Left cardiac atrium (tissue), 4 donors: ENCODE measurements at places on chromosomes 13 and 19. TPM values are rescaled to one million over a fixed set of nuclear protein-coding genes. Genes with fewer than 3 reads are reported as not detected.
A peak's percentile ranks its signal among the peaks of the same experiment; 100 is the strongest.

DNA sequence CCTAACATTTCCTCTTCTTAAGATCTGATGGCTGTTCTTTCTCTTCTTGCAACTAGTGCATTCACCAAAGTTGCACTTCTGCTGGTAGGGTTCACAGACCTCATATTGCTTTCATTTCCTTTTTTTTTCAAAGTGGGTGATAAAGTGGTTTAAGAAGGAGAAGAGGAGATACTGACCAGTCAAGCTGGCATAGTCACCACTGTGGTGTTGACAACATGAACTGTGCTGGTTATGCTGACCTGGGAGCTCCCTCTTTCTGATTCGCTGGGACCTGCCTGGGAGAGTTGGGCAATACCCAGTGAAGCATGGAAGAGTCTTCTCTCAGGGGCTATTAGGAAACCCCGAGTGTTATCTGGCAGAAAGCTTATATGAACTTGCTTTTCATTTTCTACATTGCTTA is 222.9 kb downstream of the SLITRK5 start:
- no peak for DNase-seq

DNA sequence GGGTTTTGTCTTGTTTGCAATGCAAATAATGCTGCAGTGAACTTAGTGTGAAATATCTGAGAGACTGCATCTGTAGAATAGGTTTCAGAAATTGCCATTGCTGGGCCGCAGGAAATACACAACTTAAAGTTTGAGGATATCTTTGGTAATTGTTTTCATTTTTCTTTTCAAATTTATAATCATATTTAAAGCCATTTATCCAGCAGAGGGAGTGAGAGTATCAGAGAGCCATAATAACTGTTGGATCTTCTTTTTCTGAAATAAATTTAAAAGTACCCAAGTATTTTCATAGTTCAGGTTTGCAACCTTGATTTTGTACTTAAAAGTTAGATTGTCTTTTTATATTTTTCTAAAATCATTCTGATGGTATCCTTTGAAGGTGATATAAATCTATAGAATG is 99.4 kb downstream of the ZMYM2 start:
- no peak for DNase-seq

The CEACAM19 gene
- total RNA-seq: 6.2 TPM

GRCh38 chr19:1025960-1026782 is at the start of gene CNN2:
Gene CNN2, plus strand, starts transcription at chr19:1026608. Its CDS starts 54 bp downstream, at chr19:1026662.
- peak; percentile 87 for DNase-seq

The PSG1 gene
- total RNA-seq: not detected

DNA sequence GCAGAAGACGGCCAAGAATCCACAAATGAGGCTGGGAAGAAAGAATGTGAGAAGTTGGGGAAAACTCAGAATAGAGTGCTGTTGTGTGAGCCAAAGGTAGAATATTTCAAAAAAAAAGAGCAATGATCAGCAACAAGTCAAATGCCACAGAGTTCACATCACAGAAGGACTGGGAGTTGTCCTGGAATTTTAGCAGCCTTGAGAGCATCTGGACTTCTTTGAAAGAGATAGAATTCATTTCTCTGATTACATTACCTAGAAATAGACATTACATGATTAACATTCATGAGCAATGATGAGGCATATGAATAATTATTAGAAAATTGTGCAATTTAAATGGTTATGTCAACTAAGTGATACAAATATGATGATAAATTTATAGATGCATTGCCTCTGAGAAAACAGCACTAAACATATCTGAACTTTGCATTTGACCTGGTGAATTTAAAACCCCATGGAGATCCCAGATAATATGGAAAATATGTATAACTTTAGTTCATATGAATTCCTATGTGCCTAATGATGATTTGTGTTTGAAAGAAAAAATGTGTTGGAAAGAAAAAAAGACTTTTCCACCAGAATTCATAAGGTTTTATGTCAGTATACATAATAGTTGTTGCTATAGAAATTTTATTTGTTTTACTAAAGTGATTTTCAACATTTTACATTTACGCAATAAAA is 186.2 kb downstream of the POSTN start:
- no peak for DNase-seq

DNA sequence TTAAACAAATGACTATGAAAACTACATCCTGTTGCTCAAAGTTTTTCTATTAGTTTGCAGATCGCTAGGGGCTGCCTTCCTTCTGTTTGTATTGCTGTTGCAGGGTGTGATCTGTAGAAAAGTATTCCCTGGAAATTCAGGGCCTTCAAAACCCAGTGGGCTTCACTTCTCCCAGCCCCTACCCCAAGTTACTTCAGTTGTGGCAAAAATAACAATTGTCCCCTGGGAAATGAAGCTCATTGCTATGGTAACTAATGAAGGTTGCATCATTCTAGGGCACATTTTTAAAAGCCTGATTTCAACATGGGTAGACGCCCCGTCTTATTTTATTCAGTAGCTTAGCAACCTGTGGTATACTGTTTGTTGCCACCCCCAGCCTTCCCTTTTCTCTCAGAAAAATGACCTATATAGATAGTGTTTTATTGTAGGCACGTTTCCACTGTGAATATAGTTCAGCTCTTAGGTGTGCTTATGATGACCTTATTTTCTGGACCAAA is 60.9 kb downstream of the WDFY2 start:
- no peak for DNase-seq

GRCh38 chr13:31674051-31674450 is 65.3 kb upstream of the RXFP2 start:
- DNase-seq: no peak

DNA sequence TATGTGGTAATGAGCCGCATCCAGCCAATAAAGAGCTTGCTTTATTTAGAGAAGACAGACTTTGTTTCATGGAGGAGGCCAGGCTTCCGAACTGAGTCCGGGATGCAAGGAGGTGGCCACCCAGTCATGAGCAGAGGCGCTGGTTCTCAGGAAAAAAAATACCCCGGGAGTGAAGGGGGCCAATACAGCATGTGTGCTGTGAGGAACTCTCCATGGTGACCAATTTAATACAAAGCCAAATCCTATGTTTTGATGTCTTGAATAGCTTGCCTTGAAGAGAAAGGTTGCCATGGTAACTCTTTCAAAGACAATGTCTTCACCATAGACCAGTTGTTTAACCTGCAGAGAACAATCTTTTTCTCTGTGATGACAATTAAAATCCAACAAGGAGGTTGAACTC is 43.4 kb upstream of the PDCD5 start:
- DNase-seq: no peak

- DNase-seq: no peak
These were observed 7.2 kb upstream of the PHF11 start for GRCh38 chr13:49488563-49488962.

- no peak for DNase-seq
These were observed 2.5 kb downstream of the HSD11B1L start for GRCh38 chr19:5683177-5683886.

- DNase-seq: no peak
These were observed 17.3 kb upstream of the FCGBP start for GRCh38 chr19:39951686-39952085.

DNA sequence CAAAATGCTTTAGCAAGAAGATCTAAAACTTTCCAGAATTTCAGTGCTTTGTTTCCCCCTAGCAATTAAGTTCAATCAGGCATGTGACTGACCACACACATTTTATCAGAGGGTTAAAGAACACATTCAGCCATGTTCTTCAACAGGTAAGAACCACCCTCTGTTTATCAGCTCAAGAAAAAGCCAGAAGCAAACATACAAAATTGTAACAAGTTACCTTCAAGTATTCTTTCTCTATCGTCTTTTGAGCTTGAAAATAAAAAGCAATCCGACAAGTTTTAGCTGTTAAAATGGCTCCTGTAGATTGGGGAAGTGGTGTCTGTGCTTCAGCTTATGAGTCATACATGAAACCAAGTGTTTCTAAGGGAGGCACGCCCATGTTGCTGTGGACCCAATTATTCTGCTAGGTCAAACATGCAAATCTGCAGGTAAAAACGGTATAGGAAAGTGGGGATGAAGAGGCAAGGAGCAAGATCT is at the start of gene ELF1:
Gene ELF1 (minus strand): TSS at position 306 of the 477 bp plus-strand sequence. CDS start 37,262 bp downstream, outside the sequence.
- peak; percentile 36 for DNase-seq

- no peak for DNase-seq
These were observed 661.0 kb upstream of the SPRY2 start for GRCh38 chr13:81001828-81002385.

GRCh38 chr19:12996406-12997094 is 1.3 kb downstream of the NFIX start:
- peak; percentile 59 for DNase-seq

DNA sequence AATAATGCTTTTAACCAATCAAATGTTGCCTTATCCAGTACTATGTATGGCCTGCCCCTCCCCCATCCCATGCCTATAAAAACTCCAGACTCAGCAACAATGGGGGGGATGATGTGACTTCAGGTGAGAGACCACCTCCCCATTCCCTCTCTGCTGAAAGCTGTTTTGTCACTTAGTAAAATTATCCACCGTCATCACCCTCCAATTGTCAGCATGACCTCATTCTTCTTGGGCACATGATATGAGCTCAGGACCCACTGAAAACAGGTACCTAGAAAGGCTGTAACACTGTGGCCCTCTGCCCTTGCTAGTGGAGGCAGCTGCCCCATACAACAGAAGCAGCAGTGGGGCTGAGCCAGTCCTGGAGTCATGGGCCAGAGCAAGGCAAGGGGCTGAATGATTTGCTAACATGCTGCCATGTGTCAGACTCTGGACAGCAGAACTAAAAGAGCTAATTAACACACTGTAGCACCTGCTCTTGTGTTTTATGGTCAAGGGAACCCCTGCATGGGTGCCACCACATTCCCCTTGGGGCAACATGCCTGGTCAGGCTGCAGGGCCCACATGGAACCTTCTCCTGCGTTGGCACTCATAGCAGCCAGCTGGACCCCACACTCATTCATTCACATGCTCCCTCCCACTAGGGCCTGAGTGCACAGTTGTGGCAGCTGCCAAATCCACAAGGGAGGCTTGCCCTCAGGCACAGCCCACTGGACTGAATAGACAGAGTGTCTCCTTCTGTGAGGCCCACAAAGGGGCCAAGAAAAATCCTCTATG is 722.2 kb upstream of the PCDH20 start:
- DNase-seq: no peak

The GMIP gene
- 5.8 TPM for total RNA-seq

- no peak for DNase-seq
These were observed 2.9 kb downstream of the KLK4 start for GRCh38 chr19:50908336-50908735.

- DNase-seq: no peak
These were observed 24.4 kb downstream of the ELF1 start for GRCh38 chr13:40994581-40995230.

DNA sequence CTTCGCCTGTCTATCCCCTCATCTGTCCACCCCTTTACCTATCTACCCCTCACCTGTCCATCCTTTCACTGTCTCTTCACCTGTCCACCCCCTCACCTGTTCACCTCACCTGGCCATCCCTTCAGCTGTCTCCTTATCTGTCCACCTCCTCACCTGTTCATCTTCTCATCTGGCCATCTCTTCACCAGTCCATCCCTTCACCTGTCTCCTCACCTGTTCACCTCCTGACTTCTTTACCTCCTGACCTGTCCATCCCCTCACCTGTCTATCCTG is 13.2 kb upstream of the KANK2 start:
- no peak for DNase-seq

DNA sequence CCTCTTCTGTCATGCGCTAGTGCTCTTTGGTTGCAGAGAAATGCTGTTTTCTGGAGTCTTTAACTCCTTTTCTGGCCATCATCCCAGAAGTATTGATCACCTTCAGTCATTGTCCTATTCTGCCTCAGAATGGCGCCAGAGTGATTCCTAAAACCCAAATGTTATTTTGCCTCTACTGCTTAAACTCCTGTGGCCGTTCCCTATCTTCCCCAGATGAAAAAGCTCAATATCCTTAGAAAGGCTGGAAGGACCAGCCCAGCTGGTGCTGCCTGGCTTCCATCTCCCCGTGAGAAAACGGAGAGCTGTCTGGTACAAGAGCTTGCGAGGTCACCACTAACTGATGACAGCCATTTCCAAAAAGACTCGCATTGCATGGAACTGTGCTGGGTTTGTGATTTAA is 179.1 kb downstream of the RBM26 start:
- no peak for DNase-seq

DNA sequence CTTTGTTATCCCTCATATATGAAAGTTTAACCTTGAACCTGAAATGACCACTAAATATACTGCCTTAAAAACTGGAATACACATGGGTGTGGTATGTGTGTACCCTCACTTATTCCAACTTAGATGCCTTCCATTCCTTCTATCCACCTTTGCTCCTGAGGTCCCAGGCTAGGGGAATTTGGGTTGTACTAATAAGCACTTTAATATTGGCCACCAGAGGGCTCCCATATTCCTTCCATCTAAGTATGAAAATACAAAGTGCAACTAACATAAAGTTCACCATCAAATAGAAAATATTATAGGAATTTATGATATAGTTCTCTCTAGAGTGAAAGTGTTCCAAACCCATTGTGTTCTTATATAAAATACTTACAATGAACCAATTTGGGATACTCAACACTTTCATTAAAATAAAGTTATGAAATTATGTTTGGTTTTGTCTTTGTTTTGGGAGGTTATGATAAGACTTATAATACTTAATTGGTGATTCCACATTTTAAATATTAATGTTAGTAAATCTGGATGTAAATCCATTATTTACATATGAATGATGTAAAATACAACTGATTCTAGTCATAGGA is 62.3 kb downstream of the ITGBL1 start:
- DNase-seq: no peak

- DNase-seq: no peak
These were observed 8.2 kb downstream of the GPC5 start for GRCh38 chr13:91406619-91407018.

DNA sequence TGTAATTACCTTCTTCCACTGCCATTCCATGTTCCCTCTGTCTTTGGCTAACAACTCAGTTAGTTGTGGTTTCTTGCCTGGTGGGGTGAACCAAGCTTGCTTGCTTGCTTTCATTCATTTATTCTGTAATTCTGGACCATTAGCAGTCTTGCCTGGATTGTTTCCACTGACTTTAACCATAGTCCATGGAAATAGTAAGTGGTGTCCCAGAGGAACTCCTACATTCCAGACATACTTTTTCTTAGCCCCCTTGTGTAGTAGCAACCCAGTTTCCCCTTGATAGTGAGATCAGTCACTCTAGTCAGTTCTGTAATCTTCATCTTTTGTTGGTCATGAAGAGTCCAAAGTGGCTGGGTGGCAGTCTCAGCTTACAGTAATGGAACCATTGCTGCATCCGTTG is 23.2 kb downstream of the PDS5B start:
- no peak for DNase-seq

- no peak for DNase-seq
These were observed 82.0 kb downstream of the PCDH9 start for GRCh38 chr13:67148161-67148571.
